ENCODE measurements at places on chromosomes 5 and 9.

DNA sequence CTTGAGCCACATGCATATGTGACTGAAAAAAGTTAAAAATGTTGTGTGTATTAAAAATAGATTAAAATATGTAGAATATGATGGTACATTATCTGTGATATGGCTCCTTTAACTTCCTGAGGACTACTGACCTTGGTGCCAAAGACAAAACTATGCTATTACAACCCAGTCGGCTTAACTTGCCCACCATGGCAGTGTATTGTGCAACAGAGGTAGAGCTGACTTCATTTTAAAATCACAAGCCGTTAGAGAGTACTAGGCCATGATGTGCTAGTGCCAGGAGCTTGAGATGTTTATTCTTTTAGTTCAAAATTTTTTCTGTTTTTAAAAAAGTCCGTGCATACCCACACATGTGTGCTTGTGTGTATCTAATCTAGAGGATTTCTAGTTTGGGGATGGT, 46.3 kb downstream of the NAA35 start:
- no peak for DNase-seq

GRCh38 chr9:87656485-87656884, 69.4 kb upstream of the CTSL start:
- DNase-seq: no peak

GRCh38 chr9:18480662-18481093, 6.7 kb downstream of the ADAMTSL1 start:
- DNase-seq: no peak

- DNase-seq: no peak
Measured at GRCh38 chr5:77379558-77380061, 112.5 kb downstream of the WDR41 start.

DNA sequence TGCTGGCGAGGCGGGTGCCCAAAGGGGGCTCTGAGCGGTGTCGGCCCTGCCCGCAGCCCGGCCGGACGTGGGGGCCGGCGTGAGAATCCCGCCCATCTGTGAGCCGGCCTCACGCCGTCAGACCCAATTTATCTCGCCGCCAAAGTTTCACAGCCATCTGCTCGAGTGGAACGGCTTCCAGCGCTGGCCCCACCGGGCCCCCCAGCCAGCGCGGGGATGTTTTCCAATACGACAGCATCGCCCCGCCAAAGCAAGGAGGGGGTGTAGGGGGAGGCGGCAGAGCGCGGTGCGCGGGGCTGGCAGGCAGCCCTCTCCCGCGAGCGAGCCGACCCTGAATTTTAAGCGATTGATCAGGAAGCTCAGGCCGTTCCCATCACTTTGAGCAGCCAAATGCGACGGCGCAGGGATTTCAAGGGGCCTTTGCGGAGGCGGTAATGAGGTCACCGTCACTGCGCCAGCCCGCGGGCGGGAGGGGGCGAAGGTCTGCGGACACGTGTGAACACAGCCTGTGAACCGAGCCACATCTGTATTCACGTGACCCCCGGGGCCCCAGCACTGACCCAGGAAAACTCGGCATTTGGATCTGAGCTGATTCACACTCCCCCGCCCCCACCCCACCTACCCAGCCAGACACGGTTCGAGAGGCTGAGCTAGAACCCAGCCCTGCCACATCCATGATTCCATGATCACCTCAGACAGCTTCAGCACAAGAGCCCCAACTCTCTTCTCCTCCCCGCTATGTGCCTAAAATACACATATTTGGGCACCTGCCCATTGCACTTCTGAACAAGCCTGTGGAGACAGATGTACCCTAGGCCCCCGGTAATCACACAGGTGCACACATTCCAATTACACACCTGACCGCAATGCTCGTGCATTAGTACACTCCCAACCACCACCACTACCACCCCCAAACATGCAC, 47.8 kb upstream of the PSD2 start:
- no peak for DNase-seq

DNA sequence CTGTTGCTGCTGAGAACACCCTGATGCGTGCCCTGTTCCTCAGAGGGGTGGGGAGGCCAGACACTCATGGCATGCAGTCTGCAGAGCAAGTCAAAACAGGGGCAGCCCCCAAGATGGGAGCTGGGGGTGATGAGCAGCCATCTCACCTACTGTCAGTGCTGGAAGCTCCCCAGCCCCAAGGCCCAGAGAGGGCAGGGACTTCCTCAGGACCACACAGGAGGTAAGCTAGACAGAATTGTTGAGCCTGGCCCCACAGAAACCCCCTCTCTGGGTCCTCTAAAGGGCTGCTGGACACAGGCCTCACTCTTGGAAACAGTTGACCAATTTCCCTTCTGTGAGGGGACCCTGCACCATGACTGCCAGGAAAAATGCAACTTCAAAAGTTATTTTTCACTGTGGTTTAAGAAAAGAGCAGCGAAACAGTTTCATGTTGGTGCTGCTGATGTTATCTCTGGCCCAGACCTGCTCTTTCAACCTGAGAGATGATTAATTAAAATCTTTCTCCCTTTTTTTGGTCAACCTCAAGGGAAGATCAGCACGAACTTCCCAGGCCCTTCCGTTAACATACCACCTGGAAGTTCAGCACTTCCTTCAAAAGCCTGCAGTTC, 9.6 kb downstream of the CSF2 start:
- DNase-seq: no peak

- DNase-seq: peak; percentile 23
Measured at GRCh38 chr9:5949103-5949699, 58.5 kb downstream of the MLANA start.

- DNase-seq: no peak
Measured at GRCh38 chr5:66179297-66180051, 35.4 kb downstream of the SREK1 start.

All from NCI-H510A treated with DMSO at 0.1 percent for 48 hours (cell line).